ENCODE measurements at places on chromosomes 11 and 22.

GRCh38 chr11:33375688-33376311 is 118.6 kb downstream of the HIPK3 start:
- DNase-seq: peak; percentile 17

DNA sequence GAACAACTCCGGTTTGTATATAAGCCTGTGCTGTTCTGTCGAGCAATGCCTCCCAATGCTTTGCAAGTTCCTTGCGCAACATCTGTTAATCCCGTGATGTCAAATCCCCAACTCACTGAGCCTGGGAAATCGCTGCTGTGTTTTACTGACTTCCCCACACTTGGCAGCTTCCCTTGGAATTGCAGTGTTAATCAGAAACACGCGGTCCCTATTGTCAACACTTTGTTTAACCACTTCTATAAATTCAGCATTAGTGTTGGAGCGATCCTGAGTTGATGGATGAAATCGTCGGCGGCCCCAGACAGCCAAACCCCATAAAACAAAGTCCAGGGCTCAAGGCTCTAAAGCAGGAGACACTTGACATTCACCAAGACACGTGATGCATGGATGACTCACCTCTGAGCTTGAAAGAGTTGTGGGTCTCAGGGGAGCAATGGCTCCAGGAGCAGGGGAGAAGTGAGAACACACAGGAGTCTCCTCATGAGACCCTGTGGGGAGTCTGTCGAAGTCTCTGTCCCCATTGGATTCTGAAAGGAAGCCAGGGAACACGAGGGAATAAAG is 555.3 kb downstream of the MIAT start:
- DNase-seq: peak; percentile 93

GRCh38 chr11:133842730-133843129 is 2.6 kb downstream of the SPATA19 start:
- DNase-seq: no peak

DNA sequence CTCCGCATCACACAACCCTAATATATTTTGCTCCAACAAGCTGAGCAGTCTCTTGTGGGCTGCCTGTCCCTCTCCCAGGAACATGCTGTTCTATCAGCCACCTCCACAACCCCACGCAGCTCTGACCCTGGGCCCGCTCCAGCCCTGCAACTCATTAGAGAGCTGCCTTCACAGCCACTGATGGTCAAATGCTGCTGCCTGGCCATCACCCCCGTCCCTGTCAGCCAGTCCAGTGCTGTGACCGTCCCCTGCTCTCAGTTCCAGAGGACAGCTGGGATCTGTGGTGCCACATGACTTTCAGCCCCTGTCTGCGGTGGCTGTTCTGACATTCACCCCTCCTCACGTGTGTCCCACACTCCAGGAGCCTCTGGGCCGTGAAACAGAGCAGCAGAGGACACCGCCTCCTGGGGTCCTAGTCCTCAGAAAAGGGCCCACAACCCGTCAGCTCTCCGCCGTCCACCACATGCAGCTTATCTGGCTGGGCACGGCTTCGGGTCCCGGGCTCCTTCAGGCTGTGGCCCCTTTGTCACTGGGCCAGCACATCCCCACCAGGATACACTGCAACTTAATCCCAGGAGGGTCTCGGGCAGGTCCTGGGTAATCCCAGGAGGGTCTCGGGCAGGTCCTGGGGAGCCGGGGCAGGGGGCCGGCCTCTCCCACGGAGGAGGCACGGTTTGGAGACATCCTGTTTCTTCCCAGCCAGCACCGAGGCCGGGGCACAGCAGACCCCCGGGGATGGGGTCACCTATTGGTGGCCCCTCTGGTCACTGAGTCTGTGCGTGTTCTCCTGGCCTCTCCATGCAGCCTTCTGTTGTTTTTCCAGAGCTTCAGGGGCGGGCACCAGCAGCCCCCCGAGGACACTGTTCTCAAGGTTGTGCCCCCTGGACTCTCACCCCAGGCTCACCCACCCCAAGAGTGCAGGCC is 15.1 kb downstream of the CRELD2 start:
- DNase-seq: no peak

- no peak for DNase-seq
Observed at GRCh38 chr11:2910401-2910955, 18.7 kb downstream of the PHLDA2 start.

DNA sequence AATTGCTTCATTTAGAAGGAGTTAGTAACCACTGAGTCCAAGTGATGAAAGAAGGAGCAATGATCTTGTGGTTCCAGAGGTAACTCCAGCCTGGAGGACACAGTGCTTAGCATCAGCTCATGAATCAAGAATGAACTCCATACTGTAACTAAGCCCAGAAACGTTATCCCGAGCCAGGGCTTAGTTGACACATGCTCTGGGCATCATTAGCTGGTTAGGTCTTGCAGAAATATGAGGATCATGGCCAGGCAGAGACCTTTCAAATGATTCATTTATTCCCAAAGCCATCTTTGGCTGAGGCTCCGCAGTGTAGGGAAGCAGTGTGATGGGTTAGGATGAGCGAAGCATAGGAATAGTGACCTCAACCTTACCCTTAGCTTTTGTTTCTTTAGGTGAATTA is 277.4 kb downstream of the FAM76B start:
- DNase-seq: peak; percentile 78

DNA sequence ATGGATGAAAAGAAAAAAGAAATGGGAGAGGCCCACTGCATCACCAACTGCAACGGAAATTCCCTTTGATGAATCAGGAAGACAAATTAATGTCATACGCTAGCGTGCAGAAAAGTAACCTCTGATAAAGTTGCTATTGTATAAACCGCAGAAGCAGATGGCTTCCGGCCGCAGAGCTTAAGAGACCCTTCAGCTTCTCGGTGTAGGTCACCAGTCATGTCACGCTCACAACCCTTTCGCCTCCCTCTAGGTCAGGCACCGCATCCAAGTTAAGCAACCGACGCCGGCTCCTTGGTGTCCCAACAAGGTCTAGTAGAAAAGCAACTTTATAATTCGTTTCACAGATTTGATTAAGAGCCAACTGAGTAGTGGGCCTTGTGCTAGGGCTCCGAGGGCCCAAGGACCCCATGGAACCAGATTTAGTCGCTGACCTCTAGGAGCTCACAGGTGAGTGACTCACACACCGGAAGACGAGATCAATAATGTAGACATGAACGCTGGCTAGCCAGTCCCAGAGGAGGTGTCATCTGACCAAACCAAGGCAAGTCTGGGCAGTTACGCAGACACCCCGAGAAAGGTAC is 1.2 kb upstream of the ZFP91 start:
- DNase-seq: peak; percentile 23

All from AG08395 (cell line).